ENCODE measurements at places on chromosomes 4 and X.

- no peak for DNase-seq
These were observed 20.6 kb upstream of the BBS12 start for GRCh38 chr4:122711919-122712318.

GRCh38 chr4:178462710-178463109, 1020.5 kb upstream of the AGA start:
- DNase-seq: no peak

GRCh38 chr4:147381749-147382148, 99.1 kb upstream of the EDNRA start:
- no peak for DNase-seq

GRCh38 chr4:7059662-7060061, 8.2 kb downstream of the GRPEL1 start:
- no peak for DNase-seq

- no peak for DNase-seq
These were observed 4.6 kb downstream of the TMEM255A start for GRCh38 chrX:120306630-120307029.

GRCh38 chr4:130563185-130563888, 1467.4 kb downstream of the C4orf33 start:
- no peak for DNase-seq

GRCh38 chr4:44448521-44449461, at the start of gene KCTD8:
Gene KCTD8, minus strand, starts transcription at chr4:44448809.
- DNase-seq: peak; percentile 45

DNA sequence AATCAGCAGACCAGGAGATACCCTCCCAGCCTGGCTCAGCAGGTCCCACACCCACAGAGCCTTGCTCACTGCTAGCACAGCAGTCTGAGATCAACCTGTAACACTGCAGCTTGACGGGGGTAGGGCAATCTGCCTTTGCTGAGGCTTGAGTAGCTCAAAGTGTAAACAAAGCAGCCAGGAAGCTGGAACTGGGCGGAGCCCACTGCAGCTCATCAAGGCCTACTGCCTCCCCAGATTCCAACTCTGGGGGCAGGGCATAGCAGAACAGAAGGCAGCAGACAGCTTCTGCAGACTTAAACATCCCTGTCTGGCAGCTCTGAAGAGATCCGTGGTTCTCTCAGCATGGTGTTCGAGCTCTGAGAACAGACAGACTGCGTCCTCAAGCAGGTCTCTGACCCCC, 15.1 kb upstream of the GABRA2 start:
- DNase-seq: no peak

GRCh38 chr4:128481752-128482480, 194.3 kb upstream of the PGRMC2 start:
- no peak for DNase-seq

DNA sequence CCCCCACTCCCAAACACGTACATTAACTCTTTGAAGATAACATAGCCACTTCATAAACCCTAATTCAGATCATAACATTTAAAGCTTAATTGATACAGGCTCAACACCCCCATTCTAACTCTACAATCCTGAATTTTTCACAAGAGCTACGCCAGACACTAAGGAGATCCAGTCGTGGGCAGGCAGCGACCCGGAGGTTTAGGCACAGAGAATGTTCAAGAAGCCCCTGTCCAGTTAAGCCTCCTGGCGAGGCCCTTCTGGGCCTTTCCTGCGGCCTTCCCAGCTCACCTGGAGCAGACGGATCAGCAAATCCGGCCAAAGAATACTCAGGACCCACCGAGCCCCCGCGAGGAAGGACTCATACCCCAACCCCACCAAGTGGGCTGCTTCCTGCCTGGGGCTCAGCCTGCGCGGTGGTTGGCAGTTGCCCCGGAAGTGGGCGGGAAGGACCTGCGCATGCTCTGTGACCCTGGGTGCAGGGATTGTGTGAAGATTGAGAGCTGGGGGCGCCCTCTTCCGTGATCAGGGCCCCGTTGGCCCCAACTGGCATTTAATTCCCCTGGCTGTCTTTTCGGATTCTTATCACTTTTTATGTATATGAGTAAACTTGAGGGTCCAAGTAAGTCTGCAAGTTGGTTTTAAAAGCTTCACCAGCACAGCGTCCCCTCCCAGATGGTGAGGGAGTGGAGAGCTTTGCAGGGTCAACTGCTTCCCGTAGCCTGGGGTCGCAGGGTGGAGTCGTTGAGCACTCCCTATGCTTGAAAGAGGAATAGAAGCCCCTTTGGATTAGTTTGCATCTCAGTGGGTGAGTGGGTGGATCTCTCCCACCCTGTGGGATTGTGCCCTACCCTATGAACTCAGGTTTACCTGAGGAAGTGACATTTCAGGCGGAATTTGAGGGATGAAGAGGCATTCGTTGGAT, at the start of gene TRIM61:
TSS of gene TRIM61 (minus strand) at position 415 of the 922 bp plus-strand sequence. CDS start 7,655 bp downstream, outside the sequence.
- DNase-seq: peak; percentile 58

DNA sequence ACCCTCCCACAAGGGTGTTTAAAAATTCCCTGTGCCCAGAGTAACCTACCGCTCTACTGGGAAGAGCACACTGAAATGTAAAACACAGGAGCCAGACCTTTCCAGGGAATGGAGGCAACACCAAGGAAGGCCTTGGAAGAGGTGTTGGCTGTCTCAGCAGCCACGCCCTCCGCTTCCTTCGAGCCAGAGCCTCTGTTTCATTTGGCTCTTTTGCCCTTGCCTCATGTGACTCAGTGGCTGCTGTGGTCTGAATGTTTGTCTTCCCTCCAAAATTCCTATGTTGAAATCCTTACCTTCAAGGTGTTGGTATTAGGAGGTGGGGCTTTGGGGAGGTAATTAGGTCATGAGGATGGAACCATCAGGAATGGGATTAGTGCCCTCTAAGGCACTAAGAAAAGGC, 11.3 kb downstream of the SCD5 start:
- DNase-seq: no peak

- DNase-seq: no peak
These were observed 40.9 kb downstream of the MOB1B start for GRCh38 chr4:70943114-70943513.

GRCh38 chrX:20362268-20363267, 95.9 kb upstream of the RPS6KA3 start:
- DNase-seq: no peak

DNA sequence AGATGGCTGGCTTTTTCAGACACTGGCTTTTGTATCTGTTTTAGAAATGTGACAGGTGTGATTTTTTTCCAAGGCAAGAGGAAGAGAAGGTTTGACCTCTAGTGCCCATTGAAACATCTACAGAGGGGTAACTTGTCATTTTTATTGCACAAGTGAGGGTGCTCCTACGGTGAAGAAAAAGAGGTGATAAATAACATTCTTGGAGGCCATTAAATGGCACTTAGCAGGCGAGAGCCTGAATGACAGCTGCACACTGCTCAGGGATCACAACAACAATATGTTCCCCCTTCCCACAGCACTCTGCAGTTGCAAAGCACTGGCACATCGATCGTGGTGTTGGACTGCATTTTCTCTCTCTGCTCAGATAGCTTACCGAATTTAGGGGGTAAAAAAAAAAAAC, 22.9 kb downstream of the FAM184B start:
- no peak for DNase-seq

- no peak for DNase-seq
These were observed 250.8 kb downstream of the ARHGAP24 start for GRCh38 chr4:85725721-85726170.

- DNase-seq: no peak
These were observed 120.8 kb downstream of the ZNF518B start for GRCh38 chr4:10336471-10336870.

DNA sequence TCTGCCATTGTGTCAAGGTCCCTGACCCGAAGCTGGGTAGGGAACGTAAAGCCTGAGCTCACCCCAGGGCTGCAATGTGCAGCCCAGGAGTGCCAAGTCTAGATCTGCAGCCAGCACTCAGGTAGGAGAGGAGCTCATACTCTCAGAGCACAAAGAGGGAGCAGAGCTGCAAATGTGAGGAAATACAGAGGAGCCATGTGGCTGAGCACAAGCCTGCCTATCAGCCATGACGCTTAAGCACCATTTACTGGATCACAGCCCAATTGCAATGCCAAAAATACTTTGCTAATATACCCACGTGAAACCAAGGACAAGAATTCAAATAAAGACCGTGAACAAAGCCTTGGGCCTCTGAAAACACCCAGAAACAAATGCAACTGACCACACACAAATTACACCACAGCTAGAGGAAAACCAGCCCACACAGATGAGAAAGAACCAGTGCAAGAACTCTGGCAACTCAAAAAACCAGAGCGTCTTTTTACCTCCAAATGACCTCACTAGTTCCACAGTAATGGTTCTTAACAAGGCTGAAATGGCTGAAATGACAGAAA, 69.0 kb upstream of the HPF1 start:
- no peak for DNase-seq

- no peak for DNase-seq
These were observed 405.0 kb upstream of the MAGEB18 start for GRCh38 chrX:25733148-25733547.

GRCh38 chr4:4792466-4792865, 67.0 kb upstream of the MSX1 start:
- no peak for DNase-seq

DNA sequence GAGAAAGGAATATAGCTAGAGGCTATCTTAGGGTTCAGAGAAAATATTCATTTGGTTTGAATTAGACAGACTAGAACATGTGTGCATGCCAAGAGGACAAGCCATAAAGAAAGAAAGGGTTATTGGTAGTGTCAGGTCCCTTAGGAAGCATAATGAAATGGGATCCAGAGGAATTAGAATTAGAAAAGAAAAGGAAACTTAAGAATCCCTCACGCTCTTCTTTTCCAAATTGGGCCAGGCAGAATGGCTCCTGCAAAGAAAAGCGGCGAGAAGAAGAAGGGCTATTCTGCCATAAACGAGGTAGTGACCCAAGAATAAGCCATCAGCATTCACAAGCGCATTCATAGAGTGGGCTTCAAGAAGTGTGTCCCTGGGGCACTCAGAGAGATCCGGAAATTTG, 4.9 kb upstream of the ABCG2 start:
- no peak for DNase-seq

DNA sequence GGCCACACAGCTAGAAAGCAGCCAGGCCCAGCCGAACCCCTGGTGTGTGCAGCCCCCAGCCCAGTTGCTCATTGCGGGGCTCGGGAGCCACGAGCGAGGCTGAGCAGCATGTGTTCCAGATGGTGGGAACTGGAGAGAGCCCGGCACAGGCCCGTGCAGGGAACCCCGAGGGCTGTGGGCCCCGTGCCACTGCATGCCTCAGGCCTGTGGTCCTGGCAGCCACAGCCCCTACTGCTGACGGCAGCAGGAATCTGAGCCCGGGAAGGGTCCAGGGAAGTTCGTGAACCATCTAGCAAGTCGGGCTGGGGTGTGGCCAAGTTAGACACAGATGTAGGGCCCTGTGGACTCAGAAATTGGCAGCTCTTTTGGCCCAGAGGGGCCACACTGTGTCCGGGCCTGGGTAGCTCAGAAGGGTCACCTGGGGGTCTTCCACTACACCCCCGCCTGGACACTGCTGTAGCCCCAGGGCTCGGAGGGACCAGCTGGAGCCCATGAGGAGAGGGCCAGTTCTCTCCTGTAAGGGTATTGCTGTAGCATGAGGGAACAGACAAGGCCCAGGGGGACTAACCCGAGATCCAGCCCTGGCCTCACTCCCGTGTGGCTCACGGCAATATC, 12.1 kb downstream of the HTRA3 start:
- DNase-seq: no peak

DNA sequence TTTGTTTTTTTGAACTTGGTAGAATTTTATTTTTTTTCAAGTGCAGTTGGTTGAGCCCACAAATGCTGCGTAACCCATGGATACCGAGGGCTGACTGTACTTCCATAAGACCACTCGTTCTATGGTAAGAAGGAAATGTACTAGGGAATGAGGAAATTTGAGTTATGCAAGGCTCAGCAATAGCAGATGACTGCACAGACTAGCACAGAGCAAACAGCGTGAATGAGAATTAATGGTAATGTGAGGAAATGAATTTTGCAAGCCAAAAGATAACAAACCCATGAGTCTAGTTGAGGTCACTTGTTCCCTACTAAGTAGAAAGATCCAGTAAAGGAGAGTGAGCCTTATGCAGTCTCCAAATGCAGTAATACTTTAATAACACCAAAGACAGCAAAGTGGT, 17.4 kb downstream of the GSPT2 start:
- DNase-seq: no peak

DNA sequence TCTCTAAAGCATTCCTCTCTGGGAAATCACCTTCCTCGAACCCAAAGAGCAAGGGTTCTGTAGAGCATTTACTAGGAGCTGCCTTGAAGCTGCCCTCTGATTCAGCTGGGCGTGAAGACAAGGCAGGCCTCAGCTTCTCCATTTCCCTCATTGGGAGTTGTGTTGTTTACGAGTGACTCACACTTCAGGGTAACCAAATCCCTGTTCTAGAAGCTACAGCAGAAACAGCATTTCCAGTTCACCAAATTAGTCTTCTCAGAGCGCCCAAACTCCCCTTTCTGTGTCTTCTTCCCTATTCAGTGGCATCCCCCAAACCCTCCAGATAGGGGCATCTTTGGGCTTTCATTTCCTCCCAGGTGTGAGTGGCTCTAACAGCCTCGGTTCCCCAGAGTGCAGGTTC, 863 bp upstream of the XPNPEP2 start:
- DNase-seq: no peak

- DNase-seq: no peak
These were observed 101.8 kb downstream of the AGTR2 start for GRCh38 chrX:116272322-116272721.

DNA sequence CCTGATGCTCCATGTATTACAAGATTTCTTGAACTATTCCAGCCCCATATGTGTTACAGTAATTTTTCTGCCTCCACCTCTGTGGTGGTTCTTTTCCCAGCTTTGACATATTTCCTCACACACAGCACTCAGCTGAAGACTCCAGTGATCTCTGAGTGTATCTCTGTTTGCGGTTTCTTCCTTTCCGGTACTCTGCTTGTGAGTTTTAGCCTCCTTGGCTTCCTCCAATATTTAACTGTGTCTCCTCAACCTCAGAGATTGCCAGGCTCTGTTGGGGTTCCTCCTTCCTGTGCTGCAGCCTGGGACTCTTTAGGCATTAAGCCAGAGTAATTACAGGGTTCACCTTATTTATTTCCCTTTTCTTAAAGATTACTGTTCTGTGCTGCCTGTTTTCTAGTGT, 73.2 kb downstream of the NFKB1 start:
- no peak for DNase-seq

GRCh38 chr4:42119886-42120285, 32.6 kb downstream of the BEND4 start:
- DNase-seq: no peak

- DNase-seq: no peak
These were observed 3.2 kb downstream of the TMEM144 start for GRCh38 chr4:158213466-158213865.

DNA sequence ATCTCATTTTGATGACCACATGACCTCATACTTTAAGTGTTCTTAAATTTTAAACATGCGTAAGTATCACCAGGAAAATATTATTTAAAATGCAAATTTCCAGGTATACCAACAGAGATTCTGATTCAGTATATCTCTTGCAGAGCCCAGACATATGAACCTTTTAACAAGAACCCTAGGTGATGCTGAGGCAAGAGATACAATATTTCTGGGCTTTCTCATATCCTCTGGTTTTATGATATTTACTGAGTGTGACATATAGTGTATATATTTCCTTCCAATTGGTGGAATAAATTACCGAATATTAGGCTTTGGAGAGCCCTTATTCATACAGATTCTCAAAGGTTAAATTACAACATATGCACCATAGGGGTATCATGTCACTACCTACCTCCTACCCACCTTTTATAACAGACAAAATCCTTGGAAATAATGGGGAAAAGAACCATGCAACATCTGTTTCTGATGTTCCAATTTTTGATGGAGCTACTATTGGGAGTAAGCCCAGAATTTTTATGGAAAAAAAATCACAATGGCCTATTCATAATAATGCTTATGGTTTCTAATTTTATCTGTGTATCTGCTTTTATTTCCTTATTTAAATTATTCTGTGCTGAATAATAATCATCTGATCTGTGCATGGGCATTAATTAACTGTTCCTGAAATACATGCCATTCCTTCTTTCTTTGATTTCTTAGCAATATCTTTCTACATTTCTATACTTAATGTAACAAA, 27.1 kb downstream of the KCTD8 start:
- DNase-seq: no peak
